Smooth muscle cell of the brain vasculature (primary cell): ENCODE measurements at places on chromosomes 2 and 18.

DNA sequence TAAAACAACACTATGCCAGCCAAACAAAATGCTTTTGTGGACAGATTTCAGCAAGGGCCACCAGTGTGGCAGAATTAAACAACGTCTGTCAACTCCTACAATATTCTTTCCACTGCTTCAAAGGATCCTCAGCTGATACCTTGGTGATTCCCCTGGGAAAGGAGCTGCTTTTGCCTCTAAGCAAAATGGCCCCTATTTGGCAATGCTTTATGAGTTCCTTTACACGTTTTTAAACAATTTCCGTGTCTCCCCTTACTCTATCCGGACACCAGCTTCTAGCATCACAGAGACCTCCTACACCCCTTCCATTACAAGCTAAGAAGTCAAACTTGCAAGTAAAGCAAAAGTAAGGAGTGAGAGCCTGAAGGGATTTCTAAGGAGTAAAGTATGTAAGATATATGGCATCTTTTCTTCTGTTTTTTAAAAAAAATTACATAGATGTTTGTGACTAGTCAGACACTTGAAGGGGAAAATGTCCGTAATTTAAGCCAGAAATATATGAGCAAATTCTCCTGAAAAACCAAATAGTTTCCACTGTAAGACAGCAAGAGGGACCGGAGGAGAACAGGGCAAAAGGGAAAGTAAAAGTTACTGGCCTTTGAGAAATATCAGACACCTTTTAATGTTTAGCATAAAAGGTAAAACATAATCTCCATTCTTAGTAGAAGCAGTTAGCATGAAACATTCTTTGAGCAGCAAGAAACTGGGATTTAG is 1.9 kb downstream of the SOS1 start:
- DNase-seq, result no peak

- no peak for DNase-seq
Observed at GRCh38 chr2:877747-878146, 72.9 kb upstream of the SNTG2 start.

DNA sequence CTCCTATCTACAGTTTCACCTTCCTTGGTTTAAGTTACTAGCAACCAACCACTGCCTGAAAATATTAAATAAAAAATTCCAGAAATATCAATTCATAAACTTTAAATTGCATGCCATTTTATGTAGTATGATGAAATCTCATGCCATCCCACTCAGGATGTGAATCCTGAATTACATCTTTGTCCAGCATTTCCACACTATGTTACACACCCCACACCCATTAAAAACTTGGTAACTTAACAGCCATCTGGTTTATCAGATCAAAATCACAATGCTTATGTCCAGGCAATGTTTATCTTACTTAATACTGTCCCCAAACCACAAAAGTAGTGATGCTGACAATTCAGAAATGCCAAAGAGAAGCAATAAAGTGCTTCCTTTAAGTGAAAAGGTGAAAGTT is 21.6 kb downstream of the CUL3 start:
- no peak for DNase-seq

DNA sequence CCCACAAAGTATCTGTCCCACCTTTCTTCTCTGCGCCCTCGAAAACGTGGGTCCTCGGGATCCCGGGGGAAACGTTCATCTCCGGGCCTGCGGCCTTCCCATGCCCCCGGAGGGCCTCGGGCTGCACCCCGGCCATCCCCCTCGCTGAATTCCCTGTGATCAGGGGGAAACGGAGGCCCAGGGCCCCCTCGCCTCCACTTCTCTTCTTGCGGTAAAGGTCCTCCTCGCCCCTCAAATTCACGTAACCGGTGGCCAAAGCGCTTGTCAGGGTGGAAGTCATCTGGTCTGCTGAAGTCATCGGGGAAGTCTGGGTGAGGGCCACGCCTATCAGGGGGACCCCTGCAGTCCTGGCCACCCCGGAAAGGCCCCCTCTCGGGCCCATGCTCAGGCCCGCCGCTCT is 12.3 kb downstream of the SFT2D3 start:
- no peak for DNase-seq

DNA sequence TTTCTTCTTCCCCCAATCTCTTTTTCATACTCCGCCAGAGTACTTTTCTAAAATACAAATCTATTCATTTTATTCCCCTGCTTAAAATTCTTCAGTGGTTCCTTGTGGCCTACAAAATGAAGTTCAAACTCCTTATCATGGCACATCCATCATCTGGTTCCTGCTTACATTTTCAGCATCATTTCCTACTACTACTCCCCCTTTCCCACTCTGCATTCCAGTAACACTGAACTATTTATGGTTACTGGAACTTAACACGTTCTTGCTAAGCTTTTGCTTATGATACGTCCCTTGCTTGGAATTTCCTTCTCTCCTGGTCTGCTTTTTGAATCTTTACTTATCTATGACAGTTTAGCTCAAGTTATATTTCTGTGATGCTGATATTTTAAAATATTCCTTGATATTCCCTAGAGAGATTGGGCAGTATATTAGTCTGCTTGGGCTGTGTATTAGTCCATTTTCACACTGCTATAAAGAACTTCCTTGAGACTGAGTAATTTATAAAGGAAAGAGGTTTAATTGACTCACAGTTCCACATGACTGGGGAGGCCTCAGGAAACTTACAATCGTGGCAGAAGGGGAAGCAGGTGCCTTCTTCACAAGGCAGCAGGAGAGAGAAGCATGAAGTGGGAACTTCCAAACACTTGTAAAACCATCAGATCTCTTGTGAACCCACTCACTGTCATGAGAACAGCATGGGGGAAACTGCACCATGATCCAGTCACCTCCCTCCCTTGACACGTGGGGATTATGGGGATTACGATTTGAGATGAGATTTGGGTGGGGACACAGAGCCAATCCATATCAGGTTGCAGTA is 53.2 kb downstream of the BMPR2 start:
- no peak for DNase-seq

- DNase-seq, result no peak
Observed at GRCh38 chr2:238240757-238241711, 1.2 kb upstream of the HES6 start.

- peak; percentile 21 for DNase-seq
Observed at GRCh38 chr2:28172114-28172898, 220.4 kb upstream of the FOSL2 start.

DNA sequence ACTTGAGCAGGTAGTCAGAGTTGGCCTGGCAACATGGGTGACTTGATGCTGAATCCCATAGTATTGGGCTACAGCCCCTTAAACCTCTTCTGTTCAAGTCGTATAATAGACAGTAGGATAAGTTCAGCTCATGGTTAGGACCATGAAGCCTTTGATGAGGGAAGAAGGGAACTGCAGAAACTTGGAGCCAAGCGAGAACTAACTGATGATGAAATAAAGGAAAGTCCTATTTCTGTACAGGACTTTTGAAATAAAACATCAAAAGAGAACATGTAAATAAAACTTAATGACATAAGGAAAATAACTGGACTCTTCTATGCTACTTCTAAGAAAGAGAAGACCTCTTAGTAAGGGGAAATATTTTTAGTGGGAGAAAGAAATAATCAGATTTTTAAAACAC is 51.2 kb upstream of the UGP2 start:
- DNase-seq, result no peak

DNA sequence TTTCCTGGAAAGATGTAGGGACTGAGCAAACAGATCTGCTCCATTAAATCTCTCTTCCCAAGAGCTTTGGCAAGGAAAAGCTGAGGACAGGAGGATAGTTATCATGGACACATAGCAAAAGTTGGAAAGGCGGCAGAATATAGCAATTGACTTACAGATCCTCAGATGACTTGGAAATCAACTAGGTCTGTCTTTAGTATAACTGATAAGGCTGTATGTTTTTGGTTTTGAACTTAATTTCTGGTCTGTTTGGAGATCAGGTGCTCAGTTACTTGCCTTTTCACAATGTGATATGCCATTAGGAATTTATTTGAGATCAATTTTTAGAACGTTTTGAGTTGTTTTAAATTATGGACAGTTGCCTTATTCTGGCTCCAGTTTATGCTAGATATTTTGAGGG is 8.0 kb downstream of the RSAD2 start:
- no peak for DNase-seq

- no peak for DNase-seq
Observed at GRCh38 chr2:86686905-86687304, 33.2 kb upstream of the RMND5A start.

- DNase-seq, result no peak
Observed at GRCh38 chr2:142778289-142778688, 99.2 kb upstream of the KYNU start.

DNA sequence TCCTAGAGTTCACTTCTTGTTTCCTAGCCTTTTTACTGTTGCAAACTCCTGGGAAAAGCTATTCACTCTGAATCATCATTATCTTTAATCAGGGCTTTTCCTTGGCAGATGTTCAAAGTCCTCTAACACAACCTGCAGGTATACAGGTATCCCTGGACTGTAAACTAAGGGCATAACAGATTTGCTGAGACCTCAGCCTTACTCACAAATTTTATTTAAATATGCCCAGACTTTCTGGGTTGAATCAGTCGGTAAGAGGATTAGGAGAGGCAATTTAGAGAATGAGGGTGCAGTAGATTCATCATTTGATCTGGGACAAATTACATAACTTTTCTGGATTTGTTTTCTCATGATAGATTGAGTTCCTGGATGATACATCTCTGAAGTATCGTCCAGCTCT is 217.8 kb upstream of the STON1 start:
- DNase-seq, result no peak

- peak; percentile 86 for DNase-seq
Observed at GRCh38 chr2:196719110-196719872, 79.8 kb downstream of the CCDC150 start.

- DNase-seq, result peak; percentile 40
Observed at GRCh38 chr2:173749315-173749714, 215.9 kb downstream of the SP3 start.

GRCh38 chr2:61857224-61857623 is 3.4 kb upstream of the FAM161A start:
- DNase-seq, result no peak

- DNase-seq, result no peak
Observed at GRCh38 chr18:76494231-76495005, 624 bp downstream of the ZNF516 start.

GRCh38 chr18:63736876-63737275 is 34.1 kb downstream of the SERPINB11 start:
- DNase-seq, result no peak

DNA sequence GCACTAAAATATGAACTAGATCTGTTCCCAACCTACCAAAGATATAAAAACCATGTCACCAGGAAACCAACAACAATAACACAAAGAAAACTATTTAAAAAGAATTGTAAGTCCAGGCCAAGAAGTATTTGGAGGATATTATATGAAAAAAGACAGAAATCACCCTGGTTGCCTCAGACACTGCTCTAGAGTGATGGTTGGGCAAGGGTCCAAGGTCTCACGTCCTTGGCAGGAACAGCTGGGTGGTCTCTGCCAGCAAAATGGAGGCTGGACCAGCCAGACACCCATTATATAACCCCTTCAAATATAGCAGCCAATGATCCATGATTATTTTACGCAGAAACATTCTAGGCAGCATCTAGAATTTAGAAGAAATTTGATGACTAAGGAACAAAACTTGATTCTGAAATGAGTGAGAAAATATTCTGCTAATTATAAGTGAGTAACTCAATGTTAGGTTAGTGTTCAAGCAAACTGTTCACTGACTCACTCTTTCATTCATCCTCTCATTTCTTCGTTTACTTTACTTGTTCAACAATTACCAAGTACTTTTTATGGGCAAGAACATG is 35.4 kb downstream of the MRPL35 start:
- DNase-seq, result no peak

DNA sequence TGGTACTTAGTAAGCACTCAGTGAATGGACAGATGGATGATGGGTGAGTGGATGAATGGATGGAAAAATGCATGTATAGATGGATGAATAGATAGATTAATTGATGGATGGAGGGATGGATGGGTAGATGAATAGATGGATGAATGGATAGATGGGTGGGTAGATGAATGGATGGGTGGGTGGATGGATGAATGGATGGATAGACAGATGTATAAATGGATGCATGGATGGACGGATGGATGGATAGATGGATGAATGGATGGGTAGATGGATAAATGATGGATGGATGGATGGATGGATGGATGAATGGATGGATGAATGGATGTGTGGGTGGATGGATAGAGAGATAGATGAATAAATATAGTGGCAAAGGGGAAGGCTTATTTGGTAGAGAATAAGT is 83.6 kb downstream of the ACOXL start:
- no peak for DNase-seq

- DNase-seq, result no peak
Observed at GRCh38 chr2:121748202-121748601, 7.2 kb upstream of the TSN start.

- no peak for DNase-seq
Observed at GRCh38 chr2:27152796-27153464, 4.1 kb downstream of the TCF23 start.

DNA sequence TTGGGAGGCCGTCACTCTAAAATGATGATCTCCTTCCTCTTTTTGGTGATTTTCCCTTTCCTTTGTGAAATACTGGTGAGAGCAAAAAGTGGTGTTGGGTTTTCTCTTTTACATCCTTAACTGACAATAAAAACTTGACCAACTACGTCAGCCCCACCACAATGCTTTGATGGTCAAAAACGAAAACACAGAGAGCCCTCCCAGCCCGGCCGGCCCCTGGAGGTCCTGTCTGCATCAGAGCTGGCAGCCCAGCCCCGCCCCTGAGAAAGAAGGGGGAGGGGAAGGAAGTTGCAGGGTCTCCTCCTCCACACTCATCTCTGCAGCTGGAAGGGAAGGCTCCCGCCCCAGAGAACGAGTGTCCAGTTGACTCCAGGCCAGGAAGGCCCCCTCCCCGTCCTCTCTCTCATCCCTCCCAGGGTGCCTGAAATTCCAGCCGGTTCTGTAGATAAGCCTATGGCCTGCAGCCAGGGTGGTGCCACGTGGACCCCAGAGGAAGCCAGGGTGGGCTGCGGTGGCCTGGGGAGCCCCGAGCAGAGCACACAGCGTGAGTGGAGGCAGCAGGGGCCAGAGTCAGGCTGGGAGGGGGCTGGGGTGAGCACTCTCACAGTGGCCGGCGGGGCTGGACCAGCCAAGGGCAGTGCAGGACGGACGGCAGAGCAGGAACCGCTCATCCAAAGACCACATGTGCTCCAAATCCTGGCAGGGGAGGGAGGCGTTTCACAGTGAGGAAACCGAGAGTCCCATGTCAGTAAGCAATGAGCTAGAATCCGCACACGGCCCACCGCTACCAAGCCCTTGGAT is 19.8 kb downstream of the BIN1 start:
- peak; percentile 92 for DNase-seq

- no peak for DNase-seq
Observed at GRCh38 chr2:100052650-100053049, 89.7 kb downstream of the AFF3 start.

DNA sequence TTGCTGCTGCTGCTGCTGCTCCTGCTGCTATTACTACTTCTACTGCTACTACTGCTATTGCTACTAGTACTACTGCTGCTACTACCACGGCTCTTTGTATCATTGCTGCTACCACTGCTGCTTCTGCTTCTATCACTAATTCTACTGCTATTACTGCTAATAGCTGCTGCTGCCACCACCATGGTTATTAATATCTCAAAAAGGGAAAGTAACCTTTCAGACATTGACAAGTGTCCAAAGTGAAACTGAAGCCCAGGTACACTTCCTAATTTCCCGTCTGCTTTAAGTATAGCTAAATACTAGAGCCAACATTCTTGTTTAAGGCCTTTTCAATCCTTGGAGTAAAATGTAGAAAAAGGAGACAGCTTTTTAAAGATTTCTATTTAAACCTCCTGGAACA is 45.4 kb upstream of the EHBP1 start:
- DNase-seq, result no peak
